ENCODE measurements at places on chromosomes 6 and 20.

- no peak for DNase-seq
Observed at GRCh38 chr20:7220755-7221154, 453.3 kb downstream of the BMP2 start.

- no peak for DNase-seq
Observed at GRCh38 chr6:125764121-125764671, 14.8 kb downstream of the HEY2 start.

GRCh38 chr6:13331516-13332348, 3.4 kb upstream of the TBC1D7 start:
- no peak for DNase-seq

- no peak for DNase-seq
Observed at GRCh38 chr6:235763-236360, 56.4 kb upstream of the DUSP22 start.

DNA sequence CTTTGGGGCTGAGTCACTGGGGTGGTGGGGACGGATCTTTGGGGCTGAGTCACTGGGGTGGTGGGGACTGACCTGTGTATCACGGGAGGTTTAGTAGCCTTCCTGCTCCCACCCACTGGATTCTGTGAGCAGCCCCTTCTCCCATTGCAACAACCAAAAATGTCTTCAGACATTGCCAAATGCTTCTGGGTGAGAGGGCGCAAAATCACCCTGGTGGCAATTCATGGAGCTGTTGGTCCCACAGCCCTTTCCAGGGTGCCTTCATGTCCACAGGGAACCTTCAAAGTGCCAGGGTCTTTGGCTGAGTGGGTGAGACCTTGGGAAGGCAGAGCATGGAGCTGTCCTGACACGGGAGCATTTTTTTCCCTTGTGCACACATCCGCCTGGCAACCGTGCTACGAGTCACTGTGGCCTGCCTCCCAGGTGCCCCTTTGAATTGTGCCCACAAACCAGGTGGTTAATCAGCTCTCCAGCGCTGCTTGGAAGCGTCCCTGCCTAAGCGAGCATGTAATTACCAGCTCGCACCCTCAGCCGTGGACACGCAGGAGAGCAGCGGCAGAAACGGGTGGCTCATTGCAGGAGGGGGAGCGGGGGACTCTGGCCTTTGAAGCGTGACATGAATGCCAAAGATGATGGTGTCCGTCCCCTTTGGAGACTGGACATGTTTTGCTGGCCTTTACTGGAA, 27.4 kb upstream of the APCDD1L start:
- DNase-seq = no peak

- no peak for DNase-seq
Observed at GRCh38 chr6:82861121-82861520, 204.5 kb downstream of the UBE3D start.

GRCh38 chr6:163415620-163416556, 1.4 kb downstream of the QKI start:
- no peak for DNase-seq

GRCh38 chr20:9200620-9201019, 131.7 kb downstream of the PLCB4 start:
- DNase-seq = no peak

DNA sequence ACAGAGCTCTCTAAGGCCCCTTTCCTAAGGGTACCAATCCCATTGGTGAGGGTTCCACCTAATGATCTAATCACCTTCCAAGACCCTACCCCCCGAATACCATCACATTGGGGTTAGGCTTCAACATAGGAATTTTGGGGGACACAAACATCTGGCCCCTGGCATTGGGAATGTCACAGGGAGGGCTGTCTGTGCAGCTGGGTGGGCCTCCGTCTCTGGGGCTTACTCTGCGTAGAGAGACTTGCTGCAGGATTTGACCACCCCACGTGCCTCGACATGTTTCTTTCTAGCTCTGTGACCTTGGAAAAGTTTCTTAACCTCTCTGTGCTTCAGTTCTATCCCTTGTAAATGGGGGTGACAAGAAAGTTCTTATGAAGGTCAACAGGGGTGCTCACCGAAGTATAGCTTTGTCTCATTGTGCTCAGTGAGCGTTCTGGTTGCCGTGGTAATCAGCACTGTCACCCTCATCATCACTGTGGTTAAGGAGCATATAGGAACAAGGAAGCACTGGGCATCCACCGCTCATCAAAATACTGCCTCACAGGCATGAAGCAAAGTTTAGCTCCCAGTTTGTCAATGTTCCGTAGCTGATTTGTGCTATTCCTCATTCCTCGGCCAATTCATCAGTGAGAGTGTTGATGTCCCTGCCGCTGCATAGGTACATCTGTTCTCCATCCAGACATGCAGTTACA, 152.8 kb downstream of the SYCP2 start:
- no peak for DNase-seq

GRCh38 chr20:57457243-57458095, 66.3 kb downstream of the RBM38 start:
- DNase-seq = no peak

DNA sequence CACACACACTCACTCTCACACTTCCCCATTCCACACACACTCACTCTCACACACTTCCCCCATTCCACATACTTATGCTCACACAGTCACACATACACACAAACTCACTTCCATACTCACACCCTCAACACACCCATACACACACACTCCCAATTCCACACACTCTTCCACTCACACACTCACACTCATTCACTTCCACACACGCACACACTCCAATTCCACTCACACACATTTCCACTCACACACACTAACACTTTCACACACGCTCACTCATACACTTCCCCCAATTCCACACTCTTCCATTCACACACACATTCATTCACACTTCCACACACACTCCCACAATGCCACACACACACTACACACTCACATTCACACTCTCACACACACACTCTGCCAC, 8.0 kb upstream of the OSBPL2 start:
- no peak for DNase-seq

DNA sequence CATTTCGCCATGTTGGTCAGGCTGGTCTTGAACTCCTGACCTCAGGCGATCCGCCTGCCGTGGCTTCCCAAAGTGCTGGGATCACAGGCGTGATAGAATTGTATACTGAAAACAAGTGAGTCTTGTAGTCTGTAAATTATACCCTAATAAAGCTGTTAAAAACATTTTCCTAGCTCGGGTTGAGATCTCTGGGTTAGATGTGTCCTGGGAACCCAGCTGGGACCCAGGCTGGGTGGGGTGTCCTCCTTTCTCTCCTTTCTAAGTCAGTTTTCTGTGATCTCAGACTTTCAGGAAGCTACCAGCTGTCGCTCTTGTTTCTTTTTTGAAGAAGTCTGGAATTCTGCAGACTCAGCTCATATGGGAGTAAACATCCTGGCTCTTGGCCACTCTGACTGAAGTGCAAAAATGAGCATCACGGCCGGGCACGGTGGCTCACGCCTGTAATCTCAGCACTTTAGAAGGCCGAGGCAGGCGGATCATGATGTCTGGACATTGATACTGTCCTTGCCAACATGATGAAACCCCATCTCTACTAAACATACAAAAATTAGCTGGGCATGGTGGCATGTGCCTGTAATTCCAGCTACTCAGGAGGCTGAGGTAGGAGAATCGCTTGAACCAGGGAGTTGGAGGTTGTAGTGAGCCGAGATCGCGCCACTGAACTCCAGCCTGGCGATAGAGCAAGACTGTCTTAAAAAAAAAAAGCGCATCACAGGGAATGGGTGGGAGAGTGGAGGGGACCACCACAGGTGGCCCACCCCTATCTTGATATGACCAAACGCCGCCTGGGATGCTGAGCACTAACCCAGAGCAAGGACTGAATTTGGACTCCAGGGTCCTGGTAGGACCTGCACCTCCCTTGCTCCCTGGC, 9.9 kb upstream of the PCIF1 start:
- no peak for DNase-seq

GRCh38 chr6:83260577-83260976, 67.4 kb downstream of the RWDD2A start:
- no peak for DNase-seq

DNA sequence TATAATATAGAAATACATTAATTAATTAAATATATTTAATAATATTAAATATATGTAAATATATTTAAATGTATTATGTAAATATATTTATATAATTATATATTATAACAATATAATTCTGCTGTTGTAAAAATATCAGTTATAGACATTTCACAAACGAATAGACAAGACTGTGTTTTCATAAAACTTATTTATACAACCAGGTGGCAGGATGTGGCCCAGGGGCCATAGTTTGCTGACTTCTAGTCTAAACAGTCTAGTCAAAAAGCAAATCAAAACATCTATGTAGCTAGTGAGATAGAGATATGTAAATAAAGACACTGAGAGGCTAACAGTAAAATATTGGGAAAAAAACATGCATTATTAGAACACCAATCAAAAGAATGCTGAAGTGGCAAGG, 136.4 kb downstream of the TBXT start:
- no peak for DNase-seq

- no peak for DNase-seq
Observed at GRCh38 chr6:156080371-156080770, 624.7 kb upstream of the NOX3 start.

DNA sequence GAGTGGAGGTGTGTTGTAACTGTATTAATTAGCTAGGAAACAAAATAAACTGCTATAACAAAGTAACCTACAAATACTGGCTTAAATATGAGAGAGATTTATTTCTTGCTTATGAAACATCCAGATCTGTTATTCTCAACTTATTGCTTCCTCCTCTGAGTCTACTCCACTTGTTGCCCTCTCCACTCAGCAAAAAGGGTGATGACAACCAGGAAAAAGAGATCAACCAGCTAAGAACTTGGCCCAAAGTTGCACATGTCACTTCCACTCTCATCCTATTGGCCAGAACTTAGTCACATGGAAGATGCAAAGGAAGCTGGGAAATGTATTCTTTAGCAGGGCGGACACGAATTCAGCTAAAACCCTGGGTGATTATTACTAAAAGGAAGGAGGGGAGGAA, 5.2 kb upstream of the TP53RK start:
- no peak for DNase-seq

DNA sequence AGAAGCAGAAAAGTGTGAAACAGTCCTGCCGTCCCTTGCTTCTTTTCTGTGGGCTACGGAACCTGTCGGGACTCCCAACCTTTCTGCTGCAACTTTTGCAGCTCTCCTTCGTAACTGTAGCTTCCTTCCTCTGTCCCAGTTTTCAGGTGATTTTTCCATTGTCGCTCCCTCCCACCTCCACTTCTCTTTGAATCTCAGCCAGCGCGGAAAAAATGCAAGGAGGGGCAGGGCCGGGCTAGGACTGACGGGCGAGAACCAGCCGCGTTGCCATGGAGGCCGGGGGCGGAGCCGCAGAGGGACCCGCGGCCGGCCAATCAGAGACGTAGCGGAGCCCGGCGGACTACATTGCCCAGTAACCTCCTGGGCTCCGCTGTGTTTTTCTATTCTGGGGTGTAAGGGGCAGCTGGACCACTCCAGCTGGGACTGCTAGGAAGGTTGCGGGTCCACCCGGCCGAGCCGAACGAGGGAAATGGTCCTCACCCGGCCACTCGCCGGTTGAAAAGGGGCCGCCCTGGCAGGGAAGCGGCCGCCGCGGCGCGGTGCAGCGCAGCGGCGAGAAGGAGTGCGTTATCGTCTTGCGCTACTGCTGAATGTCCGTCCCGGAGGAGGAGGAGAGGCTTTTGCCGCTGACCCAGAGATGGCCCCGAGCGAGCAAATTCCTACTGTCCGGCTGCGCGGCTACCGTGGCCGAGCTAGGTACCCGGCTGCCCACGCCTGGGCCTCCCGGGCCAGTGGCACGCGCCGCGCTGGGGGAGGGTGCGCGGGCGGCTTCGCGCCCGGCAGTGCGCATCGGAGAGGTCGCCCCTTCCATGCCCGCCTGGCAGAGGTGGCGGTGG, at the start of the genes CYP39A1 and SLC25A27:
TSS of gene CYP39A1 (minus strand) at position 216 of the 836 bp plus-strand sequence. CDS start 236 bp downstream, outside the sequence.
TSS of gene SLC25A27 (plus strand) at position 373 of the 836 bp plus-strand sequence. CDS start at position 591, 218 bp downstream.
- peak; percentile 60 for DNase-seq

DNA sequence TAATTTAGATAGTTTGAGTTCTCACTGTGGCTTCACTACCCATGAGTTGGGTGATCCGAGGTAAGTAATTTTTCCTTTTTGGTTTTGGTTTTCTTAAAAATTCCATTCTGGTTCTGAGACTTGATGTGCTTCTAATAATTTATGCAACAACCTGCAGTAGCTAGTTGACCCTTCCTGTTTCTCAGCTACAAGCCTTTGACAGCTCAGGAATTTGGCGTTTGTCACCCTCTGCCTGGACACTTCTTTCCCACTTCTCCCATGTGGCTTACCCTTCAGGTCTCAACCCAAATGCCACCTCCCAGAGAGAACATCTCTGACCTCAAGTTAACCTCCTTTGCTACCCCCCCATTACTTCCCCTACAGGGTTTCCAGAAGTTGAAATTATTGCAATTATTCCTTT, 49.7 kb upstream of the TSHZ2 start:
- DNase-seq = no peak

- no peak for DNase-seq
Observed at GRCh38 chr6:101396548-101397173, 3.2 kb downstream of the GRIK2 start.
